ENCODE measurements at places on chromosomes 16 and 17.

DNA sequence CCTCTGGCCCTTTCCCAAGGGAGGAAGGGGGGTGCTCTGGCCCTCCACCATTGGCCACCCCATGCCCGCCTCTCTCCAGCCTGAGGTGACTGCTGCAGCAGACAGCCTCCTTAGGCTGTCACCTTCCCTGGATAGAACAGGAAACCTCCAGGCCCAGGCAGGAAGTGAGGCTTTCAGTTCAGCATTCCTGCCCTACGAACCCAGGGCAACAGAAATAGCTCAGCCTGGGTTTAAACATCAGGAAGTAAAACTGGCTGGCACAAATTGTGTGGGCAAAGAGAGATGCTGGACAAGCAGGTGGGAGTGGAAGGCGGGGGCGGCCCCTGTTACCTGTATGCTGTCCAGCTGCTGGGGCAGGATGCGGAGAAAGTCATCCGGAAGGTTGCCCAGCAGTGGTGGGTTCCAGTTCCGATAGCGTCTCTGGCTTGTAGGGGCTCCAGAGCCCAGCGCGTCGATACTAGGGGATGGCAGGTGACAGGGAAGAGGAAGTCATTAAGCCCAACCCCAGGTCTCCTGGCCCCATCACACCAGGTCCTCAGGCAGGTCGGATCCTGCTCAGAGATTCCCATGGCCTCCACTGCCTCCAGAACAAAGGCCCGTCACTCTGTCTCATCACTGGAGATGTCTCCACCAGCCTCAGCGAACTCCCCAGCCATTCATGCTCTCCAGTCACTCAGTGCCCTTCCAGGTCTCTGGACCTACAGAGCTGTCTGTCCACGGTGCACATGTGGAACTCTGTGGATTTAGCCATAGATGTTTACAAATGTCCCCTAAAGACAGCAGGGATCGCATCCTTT, 23.6 kb upstream of the MRPS23 start:
- no peak for DNase-seq

DNA sequence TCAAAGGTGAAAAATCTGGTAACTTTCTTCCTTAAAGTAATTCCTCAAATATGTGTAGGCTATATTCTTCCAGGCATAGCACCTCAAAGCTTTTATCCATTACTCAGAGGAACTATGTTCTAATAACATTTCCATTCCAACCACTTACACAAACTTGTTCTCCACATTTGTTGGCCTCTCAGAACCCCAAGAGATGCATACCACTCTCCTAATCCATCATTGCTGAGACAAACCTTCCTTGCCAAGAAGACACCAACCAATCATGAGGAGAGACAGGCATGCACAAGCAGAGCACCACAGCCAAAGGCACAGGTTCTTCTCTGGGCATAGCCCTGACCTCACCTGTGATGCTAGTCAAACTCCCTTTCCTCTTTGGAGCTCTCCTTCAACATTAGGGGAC, 20.9 kb downstream of the CDH11 start:
- no peak for DNase-seq

GRCh38 chr16:4938683-4939030, 1.7 kb upstream of the PPL start:
- no peak for DNase-seq

DNA sequence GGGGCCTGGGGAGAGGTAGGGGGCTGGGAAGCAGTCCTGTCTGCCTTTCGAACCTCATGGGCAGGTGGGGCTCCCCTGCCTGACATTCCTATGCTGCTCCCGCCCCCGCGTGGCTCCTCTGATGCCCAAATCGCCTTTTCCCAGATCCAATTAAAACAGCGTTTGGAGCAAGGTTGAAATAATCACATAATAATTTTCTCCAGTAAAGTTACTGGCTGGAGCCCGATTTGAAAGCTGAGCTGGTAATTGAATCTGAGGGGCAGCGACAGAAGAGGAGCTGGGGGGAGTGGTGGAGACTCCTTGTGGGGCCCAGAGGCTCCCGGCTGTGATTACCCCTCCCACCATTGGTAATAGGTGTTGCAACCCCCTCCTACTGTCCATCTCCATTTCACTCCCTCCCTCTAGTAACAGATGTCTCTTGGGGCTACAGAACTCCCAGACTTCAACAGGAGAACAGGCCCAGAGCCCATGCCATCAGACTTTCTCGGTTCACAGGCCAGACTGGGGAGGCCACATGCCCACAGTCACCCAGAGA, 38.9 kb upstream of the C1QL1 start:
- DNase-seq: no peak

DNA sequence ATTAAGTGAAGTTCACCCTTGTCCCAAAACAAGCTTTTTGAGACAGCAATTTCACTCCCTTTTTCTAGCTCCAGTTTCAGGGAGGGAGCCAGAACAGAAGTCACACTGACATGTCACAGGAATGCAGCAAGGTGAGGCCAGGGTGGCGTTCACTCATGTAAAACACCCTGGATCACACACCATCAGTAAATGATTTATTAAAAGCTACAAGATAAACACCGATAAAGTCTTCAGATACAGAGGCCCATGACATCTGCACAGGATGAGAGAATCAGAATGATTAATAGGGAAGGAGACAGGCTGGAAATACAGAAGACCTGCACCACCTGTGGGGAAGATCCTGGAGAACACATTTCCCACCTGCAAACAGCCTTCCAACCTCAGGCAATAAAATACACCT, 77.5 kb upstream of the DYNLRB2 start:
- DNase-seq: no peak

DNA sequence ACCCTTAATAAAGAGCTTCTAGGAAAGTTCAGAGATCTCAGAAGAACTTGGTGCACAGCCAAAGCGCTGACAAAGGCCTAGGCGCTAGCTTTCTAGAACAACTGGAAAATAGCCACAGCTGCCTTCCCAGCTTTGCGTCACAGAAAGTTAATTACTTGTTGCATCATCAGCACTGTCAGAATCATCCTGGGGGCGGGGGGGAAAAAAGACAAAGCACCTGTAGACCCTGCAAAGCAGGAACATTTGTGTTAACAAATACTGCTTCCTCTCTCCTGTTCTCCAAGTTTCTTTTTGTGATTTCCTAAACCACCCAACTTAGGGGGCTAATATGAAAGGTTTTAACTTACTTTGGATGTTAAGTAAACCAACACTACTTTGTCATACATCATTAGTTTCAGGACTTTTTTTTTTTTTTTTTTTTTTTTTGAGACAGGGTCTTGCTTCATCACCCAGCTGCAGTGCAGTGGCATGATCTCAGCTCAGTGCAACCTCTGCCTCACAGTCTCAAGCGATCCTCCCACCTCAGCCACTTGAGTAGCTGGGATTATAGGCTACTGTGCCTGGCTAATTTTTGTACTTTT, 4.8 kb upstream of the AARSD1 start:
- no peak for DNase-seq

- no peak for DNase-seq
Observed at GRCh38 chr17:79862238-79862637, 23.0 kb upstream of the CBX4 start.

GRCh38 chr17:40461732-40462342, 18.6 kb downstream of the IGFBP4 start:
- peak; percentile 60 for DNase-seq

- peak; percentile 70 for DNase-seq
Observed at GRCh38 chr16:920717-921116, 50.1 kb downstream of the LMF1 start.

DNA sequence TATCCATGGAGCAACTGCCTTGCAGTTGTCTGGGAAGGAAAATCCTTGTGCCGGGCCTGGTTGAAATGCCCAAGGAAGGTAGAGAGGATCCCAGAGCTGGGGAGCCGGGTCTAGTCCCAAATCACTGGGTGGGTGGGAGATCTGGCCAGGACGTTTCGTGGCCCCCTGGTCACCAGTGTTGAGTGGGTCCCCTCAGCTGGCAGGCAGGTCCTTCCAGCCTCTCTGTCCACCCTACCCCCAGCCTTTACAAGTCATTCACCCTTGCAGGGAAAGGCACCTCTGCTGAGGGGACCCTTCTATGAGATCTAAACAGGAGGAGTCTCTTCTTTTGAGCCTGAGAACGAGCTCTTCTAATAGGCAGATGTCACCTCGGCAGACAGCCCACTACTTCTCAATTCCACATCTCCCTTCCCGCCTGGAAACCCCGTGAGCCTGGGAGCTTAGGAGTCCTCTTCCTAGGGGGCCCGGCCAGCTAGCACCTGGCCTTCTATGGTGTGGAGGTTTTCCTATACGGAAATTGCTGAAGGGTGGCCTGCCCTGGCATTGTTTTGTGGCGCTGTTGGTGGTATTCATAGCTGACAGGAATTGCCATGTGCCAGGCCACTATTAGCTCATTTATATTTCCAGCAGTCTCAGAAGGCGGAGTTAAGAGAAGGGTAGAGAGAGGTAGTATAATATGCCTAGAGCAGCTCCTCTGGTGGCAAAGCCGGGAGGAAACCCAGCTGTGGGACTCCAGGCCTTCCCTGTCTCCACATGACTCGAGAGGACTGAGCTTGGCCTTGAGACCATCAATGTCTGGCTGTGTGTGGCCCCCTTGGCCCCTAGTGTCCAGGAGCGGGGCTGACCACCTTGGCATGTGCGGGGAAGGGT, 13.3 kb downstream of the MPRIP start:
- no peak for DNase-seq

DNA sequence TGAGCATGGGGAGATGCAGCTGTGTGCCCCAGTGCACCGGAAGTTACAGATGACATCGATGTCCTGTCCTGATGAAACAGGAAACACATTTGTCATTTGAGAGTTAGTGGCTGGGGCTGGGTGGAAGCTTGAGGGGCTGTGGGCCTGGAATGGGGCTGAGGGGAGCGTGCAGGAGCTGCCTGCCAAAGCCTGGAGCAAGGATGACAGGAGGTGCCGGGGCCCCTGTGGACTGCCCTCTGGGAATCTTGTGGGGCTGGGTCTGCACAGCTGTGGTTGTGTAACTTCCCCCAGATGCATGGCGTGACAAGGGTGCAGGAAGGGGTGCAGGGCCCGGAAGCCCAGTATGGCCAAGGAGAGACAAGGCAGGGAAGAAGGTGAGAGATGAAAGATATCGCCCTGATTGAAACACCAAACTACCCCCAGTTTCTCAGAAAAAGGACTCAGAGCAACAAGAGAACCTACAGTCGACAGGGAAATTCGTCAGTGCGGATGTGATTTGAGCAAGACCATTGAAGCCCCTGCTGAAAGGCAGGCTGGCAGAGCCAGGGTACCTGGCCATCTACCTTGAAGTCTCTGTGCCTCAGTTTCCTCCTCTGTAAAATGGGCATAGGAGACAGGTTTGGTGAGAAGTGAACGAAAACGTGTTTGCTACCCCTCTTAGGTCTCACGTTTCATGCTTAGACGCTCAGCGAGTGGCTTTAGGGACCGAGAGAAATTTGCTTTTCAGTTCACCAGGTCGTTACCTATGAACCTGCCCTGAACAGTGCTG, 8.8 kb downstream of the MMP25 start:
- DNase-seq: no peak

GRCh38 chr17:2542456-2542855, 30.8 kb upstream of the METTL16 start:
- DNase-seq: no peak

GRCh38 chr16:82643136-82643535, 16.4 kb downstream of the CDH13 start:
- no peak for DNase-seq

DNA sequence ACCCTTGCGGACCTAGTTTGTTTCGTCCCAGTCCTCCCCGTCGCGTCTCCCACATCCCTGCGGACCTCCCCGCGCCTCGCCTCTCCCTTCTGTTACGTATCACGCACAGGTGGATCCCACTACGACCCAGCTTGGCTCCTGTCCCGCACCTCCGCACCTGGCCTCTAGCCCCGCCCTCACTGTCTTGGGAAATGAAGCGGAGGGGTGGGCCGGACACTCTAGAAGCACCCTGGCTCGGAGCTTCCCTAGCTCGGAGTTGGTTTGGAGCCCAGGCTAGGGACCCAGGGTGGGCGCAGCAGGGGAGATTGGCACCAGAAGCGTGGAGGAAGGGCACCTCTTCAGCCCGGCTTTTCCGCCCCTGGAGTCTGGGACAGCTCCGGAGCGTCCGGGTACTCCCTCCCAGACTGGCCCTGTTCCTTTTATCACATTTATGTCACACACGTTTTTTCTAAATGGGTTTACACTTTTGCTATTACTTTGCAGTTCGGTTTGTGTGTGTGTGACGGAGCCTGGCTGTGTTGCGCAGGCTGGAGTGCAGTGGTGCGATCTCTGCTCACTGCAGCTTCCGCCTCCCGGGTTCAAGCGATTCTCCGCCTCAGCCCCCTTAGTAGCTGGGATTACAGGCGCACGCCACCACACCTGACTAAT, 1.4 kb upstream of the CEMP1 start:
- peak; percentile 83 for DNase-seq

GRCh38 chr16:17072104-17072503, 398.7 kb downstream of the XYLT1 start:
- no peak for DNase-seq
